Activated CD4-positive, alpha-beta T cell treated with anti-CD3 and anti-CD28 coated beads, Interleukin-2, amount 10 ng/mL, durations not matched to agents 24 days and 14 days (primary cell): ENCODE measurements at places on chromosomes 16 and 17. TPM values are rescaled to one million over a fixed set of nuclear protein-coding genes. Genes with fewer than 3 reads are reported as not detected.

Gene RAB40B
- total RNA-seq: 4.9 and 5.4 TPM in 2 replicates

Gene ALDH3A1
- total RNA-seq: not detected in 2 replicates

Gene C17orf67
- total RNA-seq: 3.7 and 4.4 TPM in 2 replicates

Gene CAMTA2
- 87.7 and 89.7 TPM in 2 replicates for total RNA-seq
